SJCRH30 (cell line): ENCODE measurements at places on chromosomes 2 and 18.

DNA sequence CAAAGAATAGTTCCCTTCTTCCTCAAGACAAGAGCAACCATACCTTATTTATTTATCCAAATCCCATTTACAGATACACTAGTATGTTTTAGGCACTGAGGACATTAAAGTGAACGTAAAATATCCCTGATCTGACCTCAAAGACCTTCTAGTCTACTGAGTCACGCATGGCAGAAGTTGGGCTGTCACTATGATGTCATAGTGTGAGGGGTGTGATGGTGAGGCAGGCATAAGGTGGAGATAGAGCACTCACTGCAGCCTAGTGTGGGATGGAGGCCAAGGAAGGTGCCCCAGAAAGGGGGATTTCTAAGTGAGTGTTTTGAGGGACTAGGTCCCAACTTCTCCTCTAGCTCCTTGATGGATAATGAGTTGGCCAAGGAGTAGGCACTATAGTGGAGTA is 249.5 kb upstream of the SKOR2 start:
- no peak for DNase-seq
- H3K4me1 ChIP-seq = no peaks in the 10 kb centered on the region
- no peaks in the 10 kb centered on the region for H3K27me3 ChIP-seq
- no peak overlapping the region for H3K27ac ChIP-seq
- no peaks in the 10 kb centered on the region for H3K36me3 ChIP-seq
- no peak overlapping the region for H3K4me3 ChIP-seq

DNA sequence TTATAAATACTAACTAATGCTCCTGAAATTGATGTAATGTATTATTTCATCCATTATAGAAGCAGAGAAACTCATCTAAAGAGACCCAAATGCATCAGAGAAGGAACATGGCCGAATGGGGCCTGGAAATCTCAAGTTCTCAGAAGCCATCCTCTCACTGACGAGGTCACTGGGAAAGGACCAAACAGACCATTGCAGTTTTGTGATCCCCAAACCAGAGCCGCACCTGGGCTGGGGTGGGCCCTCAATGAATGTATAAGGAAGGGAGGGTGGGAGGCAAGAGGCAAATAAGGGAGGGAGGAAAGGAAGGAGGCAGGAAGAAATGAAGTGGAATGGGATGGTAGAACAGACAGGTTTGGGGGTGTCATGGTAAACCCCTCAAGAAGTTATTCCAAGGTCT is 245.3 kb upstream of the ID2 start:
- no peaks in the 10 kb centered on the region for H3K36me3 ChIP-seq
- H3K4me1 ChIP-seq = no peaks in the 10 kb centered on the region
- H3K27ac ChIP-seq = no peak overlapping the region
- no peak overlapping the region for H3K4me3 ChIP-seq

- no peaks in the 10 kb centered on the region for H3K36me3 ChIP-seq
- H3K4me1 ChIP-seq = no peaks in the 10 kb centered on the region
- peak; percentile 4 for DNase-seq
- H3K4me3 ChIP-seq = no peak overlapping the region
- no peak overlapping the region for H3K27ac ChIP-seq
- H3K27me3 ChIP-seq = no peaks in the 10 kb centered on the region
These were observed 48.5 kb downstream of the SOCS6 start for GRCh38 chr18:70337139-70337972.

DNA sequence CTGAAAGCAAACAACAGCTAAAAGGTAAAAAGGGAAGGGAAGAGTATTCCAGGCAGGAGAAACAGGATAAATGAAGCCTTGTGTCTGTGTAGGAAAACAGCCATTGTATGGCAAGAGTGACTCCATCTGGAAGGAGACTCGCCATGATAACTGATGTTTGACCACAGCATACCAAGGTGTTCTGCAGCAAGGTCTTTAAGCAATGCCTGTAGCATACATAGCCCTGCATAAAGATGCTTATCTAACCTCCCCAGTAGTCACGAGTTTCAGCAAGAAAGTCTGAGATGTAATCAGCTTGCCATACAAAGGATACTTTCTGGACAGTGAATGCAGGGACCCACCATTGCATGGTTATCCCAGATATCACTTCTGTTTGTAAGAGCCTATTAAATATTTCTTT is 11.9 kb upstream of the CCNT2 start:
- H3K27me3 ChIP-seq = no peaks in the 10 kb centered on the region
- no peak overlapping the region for H3K4me3 ChIP-seq
- H3K4me1 ChIP-seq = no peaks in the 10 kb centered on the region
- H3K27ac ChIP-seq = no peak overlapping the region
- no peaks in the 10 kb centered on the region for H3K36me3 ChIP-seq

- H3K4me3 ChIP-seq = no peak overlapping the region
- peaks cover 16% of the 10 kb centered on the region for H3K27me3 ChIP-seq
- H3K4me1 ChIP-seq = no peaks in the 10 kb centered on the region
- DNase-seq = no peak
- no peak overlapping the region for H3K27ac ChIP-seq
These were observed 87.1 kb downstream of the TNS1 start for GRCh38 chr2:217915706-217916105.

- H3K4me1 ChIP-seq = no peaks in the 10 kb centered on the region
- no peak overlapping the region for H3K27ac ChIP-seq
- no peaks in the 10 kb centered on the region for H3K36me3 ChIP-seq
- DNase-seq = no peak
- H3K4me3 ChIP-seq = no peak overlapping the region
These were observed 241.7 kb upstream of the DOK6 start for GRCh38 chr18:69158944-69159343.

DNA sequence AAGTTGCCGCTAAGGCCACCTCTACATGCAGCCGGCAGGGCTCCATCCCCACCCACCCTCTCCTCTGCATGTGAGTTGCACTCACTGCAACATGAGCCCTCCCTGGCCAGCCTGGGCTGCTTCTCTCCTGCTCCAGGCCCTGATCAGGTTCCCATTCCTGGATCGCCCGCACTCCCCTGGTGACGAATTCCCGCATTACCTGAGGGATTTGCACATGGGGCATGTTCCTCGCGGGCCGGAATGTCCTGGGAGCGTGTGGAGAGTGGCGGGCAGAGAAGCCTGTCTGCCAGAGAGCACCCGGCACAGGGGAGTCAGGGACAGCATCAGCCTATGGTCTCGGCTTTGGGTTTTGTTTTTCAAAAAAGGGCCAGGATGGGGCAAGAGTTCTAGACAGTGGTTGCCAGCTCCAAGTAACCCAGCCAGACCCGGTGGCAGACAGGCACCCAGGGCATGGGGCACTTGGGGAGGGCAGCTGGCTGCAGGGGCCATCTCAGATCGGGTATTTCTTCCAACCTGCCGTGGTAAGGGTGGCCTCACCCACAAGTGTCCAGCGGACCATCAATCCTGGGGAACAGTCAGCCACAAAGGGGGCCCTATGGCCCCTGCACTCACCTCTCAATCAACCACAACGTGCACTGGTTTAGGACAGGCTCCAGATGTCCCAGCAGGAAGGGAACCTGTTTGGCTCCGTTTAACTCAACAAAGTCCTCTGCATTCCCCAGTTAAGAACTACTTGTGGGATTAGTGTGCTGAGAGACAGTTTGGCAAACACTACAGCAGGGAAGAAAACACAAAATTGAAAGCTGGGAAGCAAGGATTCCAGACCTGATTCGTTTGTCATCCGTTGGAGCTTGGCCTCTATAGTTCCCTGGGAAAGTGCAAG is 187.7 kb downstream of the SMAD7 start:
- no peaks in the 10 kb centered on the region for H3K27me3 ChIP-seq
- H3K27ac ChIP-seq = no peak overlapping the region
- no peaks in the 10 kb centered on the region for H3K4me1 ChIP-seq
- no peak for DNase-seq

DNA sequence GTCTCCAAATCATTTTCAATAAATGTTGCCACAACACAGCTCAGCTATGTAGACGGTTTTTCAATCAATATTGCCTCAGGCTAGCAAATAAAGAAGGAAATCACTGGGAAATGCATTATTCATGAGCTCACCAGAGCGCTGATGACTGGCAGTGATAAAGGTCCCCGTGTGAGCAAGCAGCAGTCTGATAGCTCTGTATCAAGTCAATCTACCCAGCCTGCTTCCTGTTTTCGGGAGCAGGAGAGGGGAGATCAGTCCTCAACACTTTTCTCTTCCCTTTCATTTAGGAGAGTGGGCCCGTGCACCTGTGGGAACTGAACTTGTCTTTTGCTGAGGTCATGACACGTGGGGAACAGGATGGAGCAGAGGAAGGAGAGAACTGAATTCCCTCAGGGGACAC is 253.9 kb upstream of the SIX2 start:
- no peaks in the 10 kb centered on the region for H3K36me3 ChIP-seq
- H3K27me3 ChIP-seq = no peaks in the 10 kb centered on the region
- DNase-seq = no peak
- no peak overlapping the region for H3K4me3 ChIP-seq

- no peak for DNase-seq
- H3K4me3 ChIP-seq = no peak overlapping the region
- H3K4me1 ChIP-seq = peaks cover 15% of the 10 kb centered on the region
- 0 out of 2 replicates have a peak, but pooled peaks cover 2% of the 10 kb centered on the region for H3K36me3 ChIP-seq
These were observed 97.0 kb downstream of the CABLES1 start for GRCh38 chr18:23232331-23232730.

DNA sequence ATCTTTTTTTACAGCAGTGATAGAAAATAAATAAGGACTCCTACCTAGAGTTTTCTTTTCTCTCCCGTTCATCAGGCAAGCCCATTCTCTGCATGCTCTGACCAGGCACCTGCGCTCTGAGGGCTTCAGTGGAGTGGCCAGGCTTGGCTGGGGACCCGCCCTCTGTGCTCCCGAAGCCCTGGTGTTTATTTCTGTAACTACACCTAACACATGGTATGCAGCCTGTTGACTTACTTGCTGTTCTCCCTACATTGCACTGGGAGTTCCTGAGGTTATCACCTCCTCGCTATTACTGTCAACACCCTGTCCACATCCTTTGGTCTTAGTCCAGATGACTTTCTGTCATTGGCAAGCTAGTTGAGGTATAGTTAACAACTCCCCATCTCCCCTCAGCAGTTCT is 317.7 kb downstream of the LPIN1 start:
- H3K27me3 ChIP-seq = no peaks in the 10 kb centered on the region
- no peaks in the 10 kb centered on the region for H3K36me3 ChIP-seq
- H3K4me3 ChIP-seq = no peak overlapping the region
- no peak overlapping the region for H3K27ac ChIP-seq

GRCh38 chr2:86786001-86786536 is 4.6 kb downstream of the CD8A start:
- DNase-seq = no peak
- H3K36me3 ChIP-seq = no peaks in the 10 kb centered on the region
- H3K4me1 ChIP-seq = no peaks in the 10 kb centered on the region
- H3K27ac ChIP-seq = no peak overlapping the region
- no peak overlapping the region for H3K4me3 ChIP-seq

DNA sequence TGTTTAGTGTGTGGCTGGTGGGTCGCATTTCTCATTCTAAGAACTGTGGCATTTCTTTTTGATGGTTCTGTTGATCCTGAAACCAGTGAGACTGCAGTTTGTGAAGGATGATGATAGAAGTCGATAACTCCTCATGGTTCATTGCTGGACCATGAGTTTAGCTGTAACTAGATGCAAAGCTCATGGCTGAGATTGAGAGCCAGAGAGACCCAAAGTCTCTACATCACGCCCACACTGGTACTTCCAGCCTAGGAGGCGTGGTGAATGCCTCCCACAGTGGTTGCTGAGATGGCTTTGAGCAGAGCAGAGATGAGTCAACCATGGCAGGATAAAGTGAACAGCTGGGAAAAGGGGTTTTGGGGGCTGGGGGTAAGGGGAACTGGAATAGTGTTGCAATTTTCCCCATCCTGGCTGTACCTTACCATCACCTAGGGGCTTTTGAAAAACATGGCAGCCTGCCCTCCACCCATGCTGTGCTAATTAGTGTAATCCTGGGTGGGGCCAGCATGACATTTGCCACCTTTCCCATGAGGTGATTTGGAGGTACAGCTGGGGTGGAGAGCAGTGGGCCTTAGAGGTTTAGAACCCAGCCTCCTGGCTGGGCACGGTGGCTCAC is 24.1 kb downstream of the INPP4A start:
- H3K4me1 ChIP-seq = peaks cover 61% of the 10 kb centered on the region
- H3K27me3 ChIP-seq = no peaks in the 10 kb centered on the region
- H3K27ac ChIP-seq = no peak overlapping the region
- no peak overlapping the region for H3K4me3 ChIP-seq

GRCh38 chr2:37119157-37119556 is 34.8 kb downstream of the GPATCH11 start:
- H3K4me1 ChIP-seq = no peaks in the 10 kb centered on the region
- DNase-seq = no peak
- H3K27me3 ChIP-seq = no peaks in the 10 kb centered on the region

GRCh38 chr2:168338292-168338691 is 90.9 kb upstream of the STK39 start:
- no peaks in the 10 kb centered on the region for H3K4me1 ChIP-seq
- no peaks in the 10 kb centered on the region for H3K27me3 ChIP-seq
- no peak overlapping the region for H3K4me3 ChIP-seq

DNA sequence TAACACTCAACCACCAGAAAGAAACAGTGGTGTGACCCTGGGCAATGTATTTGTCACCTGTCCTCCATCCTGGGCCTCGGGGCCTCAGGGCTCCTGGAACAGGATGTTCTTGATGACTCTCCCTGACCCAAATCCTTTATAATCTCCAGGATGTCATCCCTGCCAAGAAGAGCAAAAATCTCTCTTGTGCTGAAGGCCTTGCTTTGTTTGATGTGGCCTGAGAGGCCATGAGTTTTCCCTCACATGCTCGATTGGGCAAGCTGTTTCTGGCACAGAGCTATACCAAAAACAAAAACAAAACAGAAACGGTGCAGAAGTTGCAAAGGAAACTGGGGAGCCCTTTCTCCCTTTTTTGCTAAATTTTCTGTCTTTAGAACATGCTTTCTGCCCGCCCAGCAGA is 35.7 kb upstream of the ST3GAL5 start:
- DNase-seq = peak; percentile 88
- H3K27me3 ChIP-seq = no peaks in the 10 kb centered on the region
- no peak overlapping the region for H3K4me3 ChIP-seq
- no peaks in the 10 kb centered on the region for H3K36me3 ChIP-seq
- no peak overlapping the region for H3K27ac ChIP-seq

DNA sequence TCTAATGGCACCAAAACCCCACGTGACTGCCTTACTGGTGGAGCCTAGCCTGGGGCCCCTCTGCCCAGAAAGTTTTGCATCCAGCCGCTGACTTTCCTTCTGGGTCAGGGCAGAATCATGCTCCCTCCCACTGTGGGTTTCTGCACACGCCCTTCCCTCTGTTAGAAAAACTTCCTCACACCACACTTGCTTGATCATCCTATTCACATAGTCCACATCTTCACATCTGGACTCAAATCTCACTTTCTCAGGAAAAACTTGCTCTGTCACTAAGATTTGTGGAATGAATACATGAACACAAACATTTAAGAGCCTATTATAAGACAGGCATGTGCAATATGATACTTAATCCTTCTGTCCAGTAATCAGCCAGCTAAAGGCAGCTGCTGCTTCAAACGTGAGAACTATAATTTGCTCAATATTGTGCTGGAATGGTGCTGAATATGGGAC is 274.7 kb downstream of the RND3 start:
- peak; percentile 18 for DNase-seq
- peaks cover 11% of the 10 kb centered on the region for H3K4me1 ChIP-seq
- no peak overlapping the region for H3K27ac ChIP-seq
- H3K36me3 ChIP-seq = no peaks in the 10 kb centered on the region
- H3K27me3 ChIP-seq = no peaks in the 10 kb centered on the region
- H3K4me3 ChIP-seq = no peak overlapping the region
